ENCODE measurements at places on chromosomes 12 and 14.

DNA sequence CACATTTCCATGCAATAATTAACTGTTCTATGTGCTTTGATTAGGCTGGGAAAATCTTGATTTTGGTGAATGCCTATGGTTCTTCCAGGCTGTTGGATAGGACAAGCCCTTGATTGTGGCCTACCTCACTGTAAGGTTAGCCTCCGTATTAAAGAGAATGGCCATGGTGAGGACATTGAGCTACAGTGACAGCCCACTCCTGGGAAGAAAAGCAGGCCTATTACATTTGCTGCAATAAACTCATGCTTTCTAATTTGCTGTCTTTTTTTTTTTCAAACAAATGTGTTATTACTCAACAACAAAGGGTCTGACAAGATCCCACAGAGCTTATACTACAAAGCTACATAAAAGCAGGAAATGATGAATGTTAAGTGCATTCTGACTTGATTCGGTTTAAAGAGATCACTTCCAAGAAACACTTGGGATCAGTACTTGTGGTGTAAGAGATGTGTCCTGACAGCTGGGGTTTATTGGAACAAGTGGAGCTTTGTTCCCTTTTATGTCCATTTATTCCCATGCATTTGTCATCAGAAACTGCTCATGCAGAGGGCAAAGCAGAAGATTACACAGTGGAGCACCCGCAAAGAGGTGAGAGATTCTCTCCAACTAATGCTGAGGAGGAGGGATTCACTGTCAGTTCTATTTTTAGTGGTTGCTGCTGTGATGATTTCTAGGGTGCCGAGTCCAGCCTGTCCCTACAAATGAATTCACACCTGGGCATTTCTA is 29.1 kb upstream of the KCNK10 start:
- peak; percentile 79 for DNase-seq

DNA sequence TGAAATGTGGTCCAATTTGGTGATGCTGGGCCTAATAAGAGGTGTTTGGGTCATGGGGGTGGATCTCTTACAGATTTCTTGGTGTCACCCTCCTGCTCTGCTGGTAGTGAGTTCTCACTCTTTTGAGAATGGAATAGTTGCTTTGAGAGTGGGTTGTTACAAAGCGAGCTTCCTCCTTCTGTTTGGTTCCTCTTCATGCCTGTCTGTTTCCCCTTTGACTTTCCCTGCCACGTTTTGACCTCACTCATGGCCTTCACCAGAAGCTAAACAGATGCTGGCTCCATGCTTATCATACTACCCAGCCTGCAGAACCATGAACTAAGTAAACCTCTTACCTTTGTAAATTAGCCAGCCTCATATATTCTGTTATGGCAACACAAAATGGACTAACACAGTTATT is 57.7 kb upstream of the LDHB start:
- DNase-seq, result no peak

DNA sequence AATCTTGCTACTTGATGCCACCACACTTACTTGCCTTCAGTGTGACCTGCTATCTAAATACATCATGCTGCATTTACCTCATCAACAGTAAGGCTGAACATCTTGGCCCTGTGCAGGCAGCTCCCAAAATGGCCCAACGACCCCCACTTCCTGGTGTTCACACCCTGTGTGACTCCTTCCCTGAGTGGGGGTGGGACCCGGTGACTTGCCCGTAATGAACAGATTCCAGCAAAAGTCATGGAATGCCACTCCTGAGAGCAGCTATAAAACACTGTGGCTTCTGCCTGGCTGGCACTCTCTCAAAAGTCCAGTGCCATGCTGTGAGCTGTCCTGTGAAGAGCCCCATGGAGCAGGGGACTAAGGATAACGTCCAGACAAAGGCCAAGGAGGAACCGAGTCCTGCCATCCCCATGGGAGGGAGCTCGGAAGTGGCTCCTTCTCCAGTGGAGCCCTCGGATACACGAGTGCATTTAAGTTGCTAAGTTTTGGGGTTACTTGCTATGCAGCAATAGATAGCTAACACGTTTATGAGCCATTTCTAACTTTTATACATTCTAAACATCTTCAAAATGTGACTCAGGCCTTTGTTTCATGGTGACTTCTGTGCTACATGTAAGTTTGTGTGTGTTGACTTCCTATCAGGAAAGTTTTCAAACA is 33.0 kb downstream of the P2RX2 start:
- no peak for DNase-seq

DNA sequence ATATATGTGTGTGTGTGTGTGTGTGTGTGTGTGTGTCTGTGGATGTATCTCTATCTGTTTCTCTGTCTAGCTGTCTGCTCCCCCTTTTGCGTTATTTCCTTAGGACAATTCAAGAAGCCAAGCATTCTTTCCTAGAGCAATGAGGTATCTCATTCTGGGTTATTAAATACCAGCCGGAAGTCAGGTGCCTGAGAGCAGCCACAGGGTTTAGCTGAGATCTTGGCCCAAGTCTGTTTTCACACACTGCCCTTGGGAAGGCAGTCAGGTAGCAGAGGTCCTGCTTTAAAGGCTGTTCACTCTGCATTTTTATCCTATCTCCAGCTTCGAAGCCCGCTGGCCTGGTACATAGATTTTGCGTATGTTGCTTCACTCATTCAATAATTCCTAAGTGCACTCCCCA is 76.8 kb downstream of the TSPAN9 start:
- DNase-seq, result no peak

GRCh38 chr14:65834812-65835211 is 422.3 kb downstream of the FUT8 start:
- no peak for DNase-seq

- DNase-seq, result no peak
Measured at GRCh38 chr12:54948171-54948570, 36.4 kb downstream of the TESPA1 start.

- no peak for DNase-seq
Measured at GRCh38 chr12:132481345-132481744, 8.6 kb upstream of the FBRSL1 start.

DNA sequence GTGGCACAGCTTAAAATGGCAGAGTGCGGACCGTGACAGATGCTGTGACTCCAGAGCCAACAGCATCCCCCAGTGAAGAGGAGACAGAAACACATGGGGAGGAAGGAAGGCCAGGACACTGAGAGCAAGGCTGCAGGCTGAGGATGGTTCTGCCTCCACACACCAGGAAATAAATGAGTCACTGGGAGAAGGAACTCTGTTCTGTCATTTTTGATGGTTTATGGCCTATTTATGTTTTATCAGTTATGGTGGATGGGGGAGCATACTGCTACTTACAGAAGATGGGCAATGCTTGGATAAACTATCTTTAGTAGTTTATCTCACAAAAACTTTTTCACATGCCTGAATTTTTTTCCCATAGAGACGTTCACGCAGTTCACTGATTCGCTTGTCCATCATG is 33.8 kb downstream of the ZFYVE21 start:
- no peak for DNase-seq

GRCh38 chr14:92507174-92507768 is 6.3 kb upstream of the RIN3 start:
- no peak for DNase-seq

DNA sequence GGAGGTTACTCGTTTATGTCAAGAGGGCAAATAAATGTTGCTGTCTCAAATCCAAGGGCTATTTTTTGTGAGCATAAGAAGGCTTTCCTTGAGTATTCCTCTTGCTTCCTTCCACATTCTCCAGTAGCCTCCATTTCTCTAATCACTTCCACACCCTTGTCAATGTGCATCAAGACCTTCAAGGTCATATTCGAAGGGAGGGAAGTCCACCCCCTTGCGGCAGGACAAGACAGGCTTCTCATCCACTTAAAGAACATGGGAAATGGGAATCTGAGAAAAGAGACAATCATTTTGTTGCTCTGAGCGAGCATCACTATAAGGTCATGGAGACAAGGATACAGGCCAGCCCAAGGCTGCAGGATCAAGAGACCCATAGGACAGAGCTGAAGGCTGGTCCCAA is 13.2 kb upstream of the DHRS2 start:
- no peak for DNase-seq

- peak; percentile 71 for DNase-seq
Measured at GRCh38 chr12:104494137-104494792, 37.5 kb downstream of the CHST11 start.

DNA sequence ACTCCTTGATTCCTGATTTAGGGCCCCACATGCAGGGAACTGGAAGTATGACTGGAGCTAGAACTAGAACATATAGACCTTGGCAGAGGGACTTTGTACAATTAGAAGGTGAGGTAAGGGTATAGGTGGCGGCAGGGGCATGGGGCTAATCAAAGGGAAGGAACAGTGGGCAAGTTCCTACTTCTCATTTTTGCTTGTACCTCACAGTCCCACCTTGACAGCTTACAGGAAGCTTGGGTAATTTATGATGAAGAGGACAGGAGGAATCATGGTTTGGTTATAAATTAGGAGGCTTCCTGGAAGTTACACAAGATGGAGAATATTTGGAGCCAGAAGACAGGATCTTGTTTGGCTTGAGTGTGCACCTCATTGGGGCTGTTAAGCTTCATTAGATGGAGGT is 33.4 kb downstream of the SUSD6 start:
- no peak for DNase-seq

- DNase-seq, result peak; percentile 92
Measured at GRCh38 chr14:21668377-21668776, 5.2 kb downstream of the OR4E1 start.

- no peak for DNase-seq
Measured at GRCh38 chr12:90790747-90791146, 164.2 kb downstream of the CCER1 start.

GRCh38 chr12:123580772-123581171 is 3.6 kb upstream of the TMED2 start:
- DNase-seq, result no peak

- DNase-seq, result no peak
Measured at GRCh38 chr12:1839956-1840951, 19.9 kb downstream of the LRTM2 start.

GRCh38 chr14:69475194-69475818 is 9.2 kb upstream of the PLEKHD1 start:
- peak; percentile 39 for DNase-seq

- peak; percentile 14 for DNase-seq
Measured at GRCh38 chr14:72947366-72948160, 21.3 kb downstream of the DCAF4 start.

GRCh38 chr12:111211910-111212757 is 156.8 kb downstream of the PHETA1 start:
- DNase-seq, result no peak

- DNase-seq, result peak; percentile 5
Measured at GRCh38 chr12:117486840-117487659, 125.6 kb upstream of the NOS1 start.

DNA sequence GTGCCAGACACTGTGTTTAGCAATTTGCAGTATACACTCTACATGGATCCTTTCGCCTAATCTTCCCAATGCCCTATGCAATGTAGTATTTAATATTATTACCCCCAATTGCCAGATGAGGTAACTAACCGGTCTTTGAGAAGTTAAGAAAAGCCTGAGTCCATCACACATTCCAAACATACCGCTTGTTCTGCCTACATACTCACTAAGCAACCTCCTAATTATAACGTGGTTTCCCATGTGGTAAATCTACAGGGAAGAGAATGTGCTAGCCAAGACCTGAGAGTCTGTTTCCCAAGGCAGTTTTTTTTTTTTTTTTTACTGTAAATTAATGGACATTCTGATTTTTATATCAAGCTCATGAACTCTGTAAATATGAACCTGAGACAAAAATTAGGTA is 37.2 kb downstream of the ATP2B1 start:
- peak; percentile 54 for DNase-seq

- DNase-seq, result no peak
Measured at GRCh38 chr12:105499205-105499604, 168.7 kb downstream of the C12orf75 start.

- no peak for DNase-seq
Measured at GRCh38 chr12:80320121-80320678, 123.8 kb upstream of the PTPRQ start.

GRCh38 chr14:76151398-76152332 is at the start of gene GPATCH2L:
TSS of gene GPATCH2L (plus strand) at chr14:76151922. CDS start at chr14:76154364, 2,442 bp downstream.
- DNase-seq, result peak; percentile 86

DNA sequence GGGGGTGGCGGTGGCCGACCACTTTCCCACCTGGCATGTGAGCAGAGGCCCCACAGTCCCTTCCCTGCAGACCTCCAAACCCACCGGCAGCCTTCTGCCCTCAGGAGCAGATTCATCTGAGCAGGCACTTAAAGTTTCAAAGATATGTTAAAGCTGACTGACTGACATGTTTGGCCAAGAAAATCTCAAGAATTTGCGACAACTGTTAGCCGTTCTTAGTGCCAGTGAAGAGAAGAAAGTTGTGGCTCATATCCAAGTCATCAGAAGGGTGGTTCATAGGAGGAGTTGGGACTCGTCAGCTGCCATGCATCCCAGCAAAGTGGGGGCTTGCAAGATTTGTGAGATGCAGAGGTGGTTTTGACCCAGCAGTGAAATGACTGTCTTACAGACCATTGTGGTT is 27.2 kb downstream of the ELK3 start:
- peak; percentile 90 for DNase-seq

DNA sequence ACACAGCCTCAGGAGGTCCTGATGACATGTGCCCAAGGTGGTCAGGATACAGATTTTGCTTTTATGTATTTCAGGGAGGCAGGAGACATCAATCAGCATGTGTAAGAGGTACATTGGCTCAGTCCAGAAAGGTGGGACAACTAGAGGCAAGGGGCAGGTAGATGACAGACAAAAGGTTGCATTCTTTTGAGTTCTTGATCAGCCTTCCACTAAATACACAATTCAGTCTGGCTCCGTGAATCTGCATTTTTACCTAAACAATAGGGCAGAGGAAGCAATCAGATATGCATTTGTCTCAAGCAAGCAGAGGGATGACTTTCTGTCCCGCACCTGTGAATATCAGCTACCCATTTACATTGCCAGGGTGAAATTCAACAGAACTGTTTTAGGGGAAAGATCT is 178.6 kb downstream of the KSR2 start:
- no peak for DNase-seq

- no peak for DNase-seq
Measured at GRCh38 chr12:25372969-25373817, 122.5 kb upstream of the KRAS start.

- DNase-seq, result no peak
Measured at GRCh38 chr12:90574676-90575075, 380.3 kb downstream of the CCER1 start.

GRCh38 chr14:93430315-93431035 is at the start of gene UNC79:
TSS of gene UNC79 (plus strand) at chr14:93430939. CDS start at chr14:93431030, 91 bp downstream.
- DNase-seq, result no peak

DNA sequence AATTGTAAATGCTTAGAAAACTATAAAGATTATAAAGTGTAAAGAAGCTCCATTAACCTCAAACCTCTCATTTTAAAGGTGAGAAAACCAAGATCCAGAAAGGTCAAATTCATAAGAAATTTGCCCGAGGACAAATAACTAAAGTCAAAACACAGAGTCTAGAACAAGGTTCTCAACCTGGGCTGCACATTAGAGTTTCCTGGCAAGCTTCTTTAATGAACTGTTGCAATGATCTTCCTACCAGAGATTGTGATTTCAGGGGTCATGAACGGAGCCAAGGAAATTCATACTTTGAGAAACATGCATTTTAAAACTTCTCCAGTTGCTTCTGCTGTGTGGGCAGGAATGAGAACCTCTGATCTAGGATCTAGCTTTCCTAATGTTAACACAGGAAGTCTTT is 86.8 kb downstream of the DERA start:
- no peak for DNase-seq

- DNase-seq, result no peak
Measured at GRCh38 chr12:131402781-131403396, 308.0 kb upstream of the SFSWAP start.

GRCh38 chr14:77043177-77043983 is 14.9 kb upstream of the IRF2BPL start:
- DNase-seq, result peak; percentile 92
